Cardiac fibroblast (primary cell): ENCODE measurements at places on chromosomes 4 and X.

- DNase-seq, result peak; percentile 10
These were observed at the start of gene ESX1 for GRCh38 chrX:104254442-104255115. Gene ESX1, minus strand, starts transcription at chrX:104254933. Its CDS starts 84 bp downstream, at chrX:104254849.

DNA sequence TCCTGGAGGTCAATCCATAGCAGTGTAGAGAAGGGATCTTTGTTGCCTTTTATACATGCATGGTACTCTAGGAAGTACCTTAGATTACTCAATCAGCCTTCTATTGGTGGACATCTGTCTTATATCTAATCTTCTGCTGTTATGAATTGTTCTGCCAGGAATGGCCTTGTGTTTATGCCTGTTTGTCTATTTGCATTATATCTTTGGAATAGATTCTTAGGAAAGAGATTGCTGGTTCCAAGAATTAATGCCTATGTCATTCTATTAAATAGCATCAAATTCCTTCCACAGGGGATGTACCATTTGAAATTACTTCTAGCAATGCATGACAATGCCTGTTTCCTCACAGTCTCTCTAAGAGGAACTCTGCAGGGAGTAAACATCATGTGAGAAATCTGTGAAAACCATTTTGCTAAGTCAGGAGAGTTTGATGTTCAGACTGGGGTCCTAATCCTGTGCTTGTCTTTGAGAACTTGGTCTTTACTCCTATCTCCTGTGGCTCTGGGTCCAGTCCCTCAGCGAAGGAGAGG is 42.5 kb downstream of the BEX3 start:
- no peak for DNase-seq

DNA sequence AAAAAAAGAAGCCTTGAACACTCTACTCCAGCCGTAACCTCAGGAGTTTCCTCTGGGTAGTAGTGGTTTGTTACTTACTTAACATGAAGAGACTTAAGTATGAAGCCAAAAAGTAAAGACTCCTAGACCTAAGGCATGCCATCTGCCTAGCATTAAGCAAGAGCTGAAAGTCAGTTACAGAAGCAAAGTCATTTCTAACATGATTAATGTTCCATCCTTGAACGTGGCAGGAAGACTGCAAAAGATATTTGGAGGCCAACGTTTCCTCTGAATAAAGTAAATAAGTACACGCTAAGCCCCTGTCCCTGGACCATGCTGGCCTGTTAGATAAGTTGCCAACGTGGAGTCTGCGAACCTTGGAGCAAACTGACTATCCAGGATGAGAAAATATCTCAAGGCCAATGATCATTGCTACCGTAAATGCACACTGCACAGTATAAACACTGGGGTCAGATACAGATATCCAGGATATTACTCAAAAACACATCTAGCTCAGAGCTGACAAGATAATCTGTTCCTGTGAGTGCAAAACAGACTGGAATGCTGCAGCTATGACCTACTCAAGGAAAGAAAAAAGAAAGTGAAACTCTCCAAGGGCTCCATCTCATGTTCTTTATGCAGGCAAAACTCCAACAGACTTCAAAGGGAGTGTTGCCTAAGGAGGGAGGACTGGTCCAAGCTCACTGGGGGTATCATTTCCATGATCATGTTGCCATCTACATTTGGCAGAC is 255.8 kb downstream of the COL25A1 start:
- peak; percentile 72 for DNase-seq

- no peak for DNase-seq
These were observed 60.2 kb upstream of the VCX3B start for GRCh38 chrX:8404471-8404870.

GRCh38 chrX:151153086-151153485 is 23.3 kb upstream of the GPR50 start:
- DNase-seq, result peak; percentile 28

- no peak for DNase-seq
These were observed 138.4 kb upstream of the HCCS start for GRCh38 chrX:10972706-10973105.

DNA sequence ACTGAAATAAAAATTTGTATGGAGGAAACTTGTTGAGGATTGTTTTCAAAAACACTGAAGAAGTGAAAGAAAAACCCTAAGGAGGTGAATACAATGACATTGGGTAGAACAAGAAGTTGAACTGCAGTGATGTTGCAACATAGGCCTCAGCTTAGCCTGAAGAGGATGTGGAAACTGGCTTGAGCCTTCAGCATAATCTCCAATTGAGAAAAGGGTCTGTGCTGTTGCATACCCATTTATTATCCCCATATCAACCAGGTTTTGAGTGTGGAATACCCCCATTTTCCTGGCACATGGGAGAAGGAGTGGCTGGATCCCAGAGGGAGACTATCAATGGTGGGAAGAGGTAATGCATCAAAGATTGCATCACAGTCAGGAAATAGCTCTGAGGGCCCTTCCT is 695.0 kb upstream of the HS3ST1 start:
- DNase-seq, result peak; percentile 15

DNA sequence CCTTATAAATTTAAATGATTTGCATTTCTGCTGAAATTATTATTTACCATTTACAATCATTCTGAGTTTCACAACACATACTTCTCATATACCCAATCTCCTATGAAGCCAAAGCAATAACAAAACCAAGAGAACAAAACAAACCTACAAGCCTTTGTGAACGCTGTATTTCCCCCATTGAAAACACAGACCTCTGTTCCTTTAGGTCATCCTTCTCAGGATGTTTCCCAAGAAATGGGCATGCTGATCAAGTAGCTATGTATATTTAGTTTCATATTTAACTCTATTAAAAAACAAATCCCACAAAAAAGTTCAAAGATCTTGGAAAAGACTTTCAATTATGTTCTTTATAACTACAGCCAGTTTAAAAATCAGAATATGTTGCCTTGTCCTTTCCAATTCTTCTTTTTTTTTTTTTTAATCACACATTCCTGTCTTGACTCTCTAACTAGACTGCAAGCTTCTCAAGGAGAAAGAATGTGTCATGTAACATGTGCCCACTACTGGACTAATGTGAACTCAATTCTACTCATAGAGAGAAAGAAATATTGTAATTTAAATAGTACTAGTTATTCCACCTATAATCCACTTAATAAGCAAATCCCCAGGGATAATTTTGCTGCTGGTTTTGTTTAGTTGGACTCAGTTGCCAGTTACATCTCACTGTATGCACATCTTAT is 84.3 kb upstream of the PRSS48 start:
- DNase-seq, result peak; percentile 60

- no peak for DNase-seq
These were observed 185.0 kb upstream of the GLRA2 start for GRCh38 chrX:14344172-14344940.

DNA sequence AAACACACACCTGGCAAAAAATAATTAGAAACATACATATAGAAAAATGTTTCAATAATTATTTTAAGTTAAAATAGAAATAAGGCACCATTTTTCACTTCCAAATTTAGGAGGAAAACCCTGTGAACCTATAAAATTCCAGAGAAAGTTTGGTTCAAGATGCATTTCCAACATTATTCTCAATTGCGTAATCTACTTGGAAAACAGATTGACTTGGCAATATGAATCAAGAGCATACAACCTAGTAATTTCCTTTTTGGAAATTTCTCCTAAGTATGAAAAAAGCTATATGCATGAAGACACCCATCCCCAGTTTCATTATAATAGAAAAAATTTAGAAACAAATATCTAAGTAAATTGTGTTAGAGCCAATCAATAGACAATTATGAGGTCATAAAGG is 242.9 kb downstream of the IQCM start:
- DNase-seq, result no peak

DNA sequence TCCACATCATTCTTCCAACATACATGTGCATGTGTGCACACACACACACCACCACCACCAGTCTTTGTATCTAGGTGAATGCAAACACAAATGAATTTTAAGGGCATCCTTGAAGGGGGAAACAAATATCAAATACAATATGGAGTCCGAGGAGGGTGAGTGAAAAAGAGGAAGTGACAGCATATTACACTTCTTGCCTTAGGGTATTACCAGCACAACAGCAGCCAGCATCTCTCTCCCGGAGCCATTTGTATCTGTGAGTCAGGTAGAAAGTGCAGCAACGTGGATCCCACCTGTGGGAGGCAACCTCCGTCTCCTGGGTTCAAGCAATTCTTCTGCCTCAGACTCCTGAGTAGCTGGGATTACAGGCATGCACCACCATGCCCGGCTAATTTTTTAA is 483.2 kb downstream of the SMARCA1 start:
- DNase-seq, result no peak

DNA sequence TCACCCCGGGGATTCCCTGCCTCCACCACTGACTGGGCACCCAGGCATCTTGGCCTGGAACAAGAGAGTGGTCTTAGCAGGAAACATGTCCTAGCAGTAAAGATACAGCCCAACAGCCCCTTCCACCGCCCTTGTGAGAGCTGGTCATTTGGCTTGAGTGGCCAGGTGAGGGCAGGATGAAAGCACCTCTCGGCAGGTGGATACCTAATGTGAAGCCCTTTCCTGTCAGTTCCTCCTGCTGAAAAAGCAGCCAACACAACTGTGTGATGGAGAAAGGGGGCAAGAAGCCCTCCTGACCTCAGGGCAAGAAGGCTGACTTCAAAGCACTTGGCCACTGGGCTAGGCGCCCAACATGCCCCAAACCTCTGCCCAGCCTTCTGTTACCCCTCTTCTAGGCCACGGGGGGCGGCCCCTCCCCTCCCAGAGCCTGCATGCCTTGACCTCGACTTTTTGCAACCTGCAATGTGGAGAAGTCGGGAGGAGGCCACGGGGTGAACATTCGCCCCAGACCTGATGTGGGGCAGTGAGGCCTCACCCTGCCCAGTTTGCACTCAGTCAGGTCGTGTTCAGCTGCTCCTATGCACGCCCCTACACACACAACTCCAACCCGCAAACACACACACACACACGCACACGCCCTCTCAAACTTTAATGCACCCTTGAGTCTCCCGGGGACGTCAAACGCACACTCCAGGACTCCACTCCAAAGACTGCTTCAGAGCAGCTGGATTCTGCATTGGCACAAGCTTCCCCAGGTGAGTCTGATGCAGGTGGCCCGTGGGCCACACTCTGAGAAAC is 1.1 kb downstream of the LGI2 start:
- no peak for DNase-seq

- DNase-seq, result no peak
These were observed 41.6 kb upstream of the CXorf38 start for GRCh38 chrX:40688929-40689328.

DNA sequence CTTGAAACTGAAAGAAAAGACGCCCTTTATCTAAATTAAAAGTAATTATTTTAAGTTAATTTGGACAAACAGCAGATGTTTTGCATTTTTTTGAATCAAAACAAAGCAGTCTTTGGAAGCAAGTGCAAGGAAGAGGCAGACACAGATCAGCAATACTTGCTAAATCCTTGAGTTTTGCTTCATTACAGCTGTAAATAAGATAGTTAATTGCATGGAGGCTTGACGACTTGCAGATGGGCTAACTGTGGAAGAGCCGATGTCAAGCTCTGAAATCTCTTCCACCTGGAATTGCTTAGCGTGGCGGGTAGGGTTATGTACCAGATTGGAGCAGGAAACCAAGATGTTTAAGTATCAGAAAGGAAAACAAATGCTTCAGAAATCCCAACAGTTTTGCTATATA is 148.8 kb downstream of the POLA1 start:
- DNase-seq, result no peak

- DNase-seq, result peak; percentile 80
These were observed 3.6 kb upstream of the EIF4E start for GRCh38 chr4:98932539-98932938.

DNA sequence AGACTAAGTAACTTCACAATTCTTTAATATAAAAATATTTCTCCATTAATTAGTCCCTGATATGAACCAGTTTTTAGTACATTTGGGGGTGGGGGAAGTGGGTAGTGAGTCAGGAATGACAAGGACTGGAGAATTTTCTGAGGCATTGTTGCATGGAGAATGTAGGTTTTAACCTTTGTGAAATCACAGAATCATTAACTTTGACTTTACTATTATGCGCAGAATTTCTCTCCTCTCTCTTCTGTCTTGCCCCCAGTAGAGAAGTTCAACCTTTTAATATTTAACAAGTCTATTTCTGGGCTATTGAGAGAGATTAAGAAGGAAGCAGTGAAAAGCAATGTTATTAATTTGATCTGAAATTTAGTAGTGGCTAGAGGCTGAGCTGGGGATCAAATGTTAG is 597.0 kb downstream of the PCDH18 start:
- peak; percentile 17 for DNase-seq

DNA sequence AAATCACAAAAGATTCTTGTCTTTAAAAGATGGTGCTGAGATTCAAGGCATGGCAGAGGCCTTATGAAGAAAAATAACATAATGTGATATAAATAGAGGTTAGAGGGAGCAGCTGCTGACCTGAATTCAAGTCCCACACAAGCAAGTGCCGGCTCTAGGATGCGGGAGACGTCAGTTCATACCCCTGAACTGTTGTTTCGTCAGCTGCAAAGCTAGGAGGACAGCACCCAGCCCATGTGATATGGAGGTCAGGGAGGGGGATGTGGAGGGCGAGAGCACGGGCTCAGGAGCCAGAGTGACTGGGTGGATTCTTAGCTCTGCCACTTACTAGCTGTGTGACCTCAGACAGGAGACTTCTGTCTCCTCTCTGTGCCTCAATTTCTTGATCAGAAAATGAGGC is 77.9 kb downstream of the JAKMIP1 start:
- DNase-seq, result no peak

DNA sequence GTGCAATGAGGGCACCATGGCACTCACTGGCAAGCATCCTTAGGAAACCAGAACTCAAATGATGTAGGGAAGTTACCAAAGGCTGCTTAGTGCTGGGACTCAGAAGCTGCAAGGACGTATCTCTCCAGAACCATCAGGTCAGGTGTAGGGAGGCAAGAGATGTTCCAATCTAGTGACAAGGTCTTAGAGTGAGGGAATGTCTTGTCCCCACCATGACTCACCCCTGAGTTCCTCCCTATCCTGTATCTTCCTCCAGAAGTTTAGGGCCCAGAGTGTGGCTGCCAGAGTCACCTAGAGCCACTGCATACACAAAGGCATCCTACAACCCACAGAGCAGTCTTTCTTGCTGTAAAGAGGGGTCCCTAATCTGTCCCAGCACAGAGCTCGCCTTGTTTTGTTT is 14.1 kb upstream of the IRAK1 start:
- DNase-seq, result no peak

- DNase-seq, result no peak
These were observed 19.9 kb upstream of the C4orf51 start for GRCh38 chr4:145660064-145660463.

DNA sequence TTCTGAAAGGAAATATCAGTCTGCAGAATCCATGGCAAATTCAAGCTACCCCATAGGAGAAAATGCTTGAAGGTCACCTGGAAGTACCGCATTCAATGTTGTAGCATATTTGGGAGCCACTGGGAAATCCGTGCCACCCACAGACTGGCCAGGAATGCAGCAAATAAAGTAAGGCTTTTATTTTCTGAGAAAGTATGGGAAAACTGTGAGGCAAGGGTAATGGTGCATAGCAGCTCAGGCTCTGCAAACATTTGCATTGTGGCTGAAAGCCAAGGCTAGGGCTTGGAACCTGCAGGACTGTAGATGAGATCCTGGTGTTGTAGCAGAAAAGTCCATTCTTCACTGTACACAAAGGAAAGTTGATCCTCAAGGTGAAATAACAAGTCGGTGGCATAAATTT is 450.9 kb upstream of the NR3C2 start:
- no peak for DNase-seq
